Inflammatory macrophage treated with lipopolysaccharide for 4 hours (primary cell): ENCODE measurements at places on chromosomes 1 and 21.

DNA sequence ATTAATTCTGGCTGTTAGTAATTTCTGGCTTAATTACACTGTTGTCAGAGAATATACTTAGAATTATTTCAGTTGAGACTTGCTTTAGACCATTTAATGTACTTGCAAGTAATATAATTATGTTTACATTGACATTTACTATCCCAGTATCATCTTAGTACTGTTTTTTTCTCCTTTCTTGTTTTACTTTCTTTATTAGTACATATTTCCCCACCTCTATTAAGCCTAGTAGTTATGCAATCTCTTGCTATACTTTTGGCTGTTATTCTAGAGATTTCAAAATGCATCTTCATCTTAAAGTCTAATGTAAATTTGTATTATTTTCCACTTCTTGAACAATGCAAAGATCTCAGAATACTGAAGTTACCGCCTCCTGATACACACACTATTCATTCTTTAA is 24.4 kb downstream of the BRWD1 start:
- DNase-seq, result peak; percentile 51

DNA sequence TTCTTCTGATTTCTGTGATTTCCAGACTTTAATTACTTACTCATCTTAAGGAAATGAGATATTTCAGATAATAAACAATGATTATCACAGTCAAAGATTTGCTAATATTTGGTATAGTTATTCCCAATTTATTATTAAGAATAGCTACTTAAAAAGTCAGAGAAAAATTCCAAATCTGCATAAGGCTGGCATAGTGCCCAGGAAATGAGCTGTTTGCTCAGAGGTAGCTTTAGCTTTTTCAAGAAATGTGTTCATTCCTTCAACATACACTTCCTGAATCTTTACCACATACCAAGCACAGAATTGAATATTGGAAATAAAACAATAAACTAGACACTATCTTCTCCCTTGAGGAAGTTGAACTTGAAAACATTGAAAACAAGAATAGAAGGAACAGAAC is 44.3 kb upstream of the KCNK1 start:
- no peak for DNase-seq

DNA sequence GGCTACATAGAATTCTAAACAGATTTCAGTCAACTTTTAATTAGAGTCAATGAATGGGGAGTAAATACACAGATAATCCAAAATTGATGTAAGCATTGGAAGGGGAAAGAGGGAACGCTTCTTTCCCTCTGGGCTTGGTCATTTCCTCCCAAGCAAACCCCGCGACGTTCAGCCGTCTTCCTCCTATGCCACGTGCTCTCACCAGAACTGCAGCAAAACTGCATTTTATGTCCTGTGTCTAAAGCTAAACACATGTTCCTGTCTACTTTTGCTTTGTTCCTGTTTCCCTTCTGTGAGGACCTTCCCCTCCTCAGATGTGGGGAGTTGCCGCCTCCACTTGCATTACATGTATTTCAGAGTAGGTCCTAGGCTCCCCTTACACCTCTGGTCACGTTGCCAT is 27.2 kb downstream of the UTP25 start:
- DNase-seq, result peak; percentile 8

DNA sequence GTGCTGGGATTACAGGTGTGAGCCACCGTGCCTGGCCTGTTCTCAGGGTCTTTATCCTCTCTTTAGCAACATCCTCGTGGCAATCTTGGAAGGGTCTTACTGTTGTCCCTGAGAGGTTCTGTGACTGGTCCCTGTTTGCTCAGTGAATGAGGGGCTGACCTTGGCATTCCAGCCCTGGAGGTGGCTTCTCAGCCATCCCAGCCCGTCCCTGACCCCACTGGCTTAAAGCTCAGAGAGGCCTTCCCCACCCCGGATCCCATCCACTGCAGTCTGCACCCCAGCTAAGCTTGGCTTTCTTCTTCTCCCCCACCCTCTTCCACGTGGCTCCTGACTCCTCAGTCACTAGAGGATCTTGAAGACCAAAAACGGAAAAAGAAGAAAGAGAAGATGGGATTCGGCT is 88.3 kb upstream of the TMEM51 start:
- no peak for DNase-seq

DNA sequence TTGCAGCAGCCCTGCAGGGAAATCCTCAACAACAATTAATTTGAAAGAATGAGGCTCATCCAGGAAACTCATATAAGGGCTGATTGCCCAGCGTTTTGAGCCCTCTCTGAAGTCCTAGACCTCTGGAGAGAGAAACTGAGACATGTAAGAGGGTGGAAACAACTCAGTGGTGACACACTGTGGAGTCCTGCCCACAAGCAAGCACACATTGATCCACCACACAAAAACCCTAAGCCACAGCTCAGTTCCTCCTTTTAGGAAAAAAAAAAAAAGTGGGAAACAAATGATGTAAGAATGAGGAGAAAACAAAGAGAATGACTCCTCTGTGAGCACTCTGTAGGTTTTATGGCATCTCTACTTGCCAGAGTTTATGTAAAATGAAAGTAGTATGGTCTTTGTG is 22.9 kb upstream of the PLA2G5 start:
- peak; percentile 76 for DNase-seq

DNA sequence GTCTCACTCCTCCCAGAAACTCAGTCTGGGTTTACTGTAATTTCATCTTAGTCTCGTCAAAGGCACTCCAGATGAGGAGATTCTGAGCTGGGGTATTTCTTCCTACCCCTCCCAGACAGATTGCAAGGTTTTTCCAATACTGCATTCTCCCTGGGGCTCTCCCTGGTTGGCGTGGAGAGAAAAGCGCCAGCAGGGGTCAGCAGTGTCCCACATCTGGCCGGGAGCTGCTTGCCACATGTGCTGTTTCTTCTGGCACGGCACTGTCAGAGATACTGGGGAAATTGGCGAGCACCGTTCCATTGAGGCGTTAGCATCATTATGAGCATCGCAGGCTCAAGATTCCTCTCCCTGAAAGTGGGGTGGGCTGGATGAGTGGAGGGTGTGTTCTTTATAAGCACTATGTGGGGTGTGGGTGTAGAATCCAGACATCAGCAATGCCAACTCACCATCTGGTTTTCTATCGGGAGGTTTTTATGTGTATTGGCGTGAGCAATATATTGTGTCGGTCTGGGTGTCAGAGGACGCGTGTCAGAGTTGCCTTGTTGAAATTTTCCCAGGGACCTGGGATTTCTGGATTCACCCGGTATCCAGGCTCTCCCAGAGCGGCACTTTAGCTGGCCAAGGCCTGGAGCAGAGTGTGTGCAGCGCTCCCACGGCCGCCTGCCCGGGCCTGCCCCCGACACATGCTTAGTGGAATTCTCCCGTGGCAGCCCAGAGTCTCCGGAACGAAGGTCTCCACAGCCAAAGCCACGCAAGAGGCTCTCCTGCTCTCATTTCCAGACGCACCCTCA is 8.0 kb upstream of the NAV1 start:
- DNase-seq, result peak; percentile 79

- peak; percentile 80 for DNase-seq
Observed at GRCh38 chr1:24641646-24642151, 1.4 kb upstream of the SRRM1 start.

DNA sequence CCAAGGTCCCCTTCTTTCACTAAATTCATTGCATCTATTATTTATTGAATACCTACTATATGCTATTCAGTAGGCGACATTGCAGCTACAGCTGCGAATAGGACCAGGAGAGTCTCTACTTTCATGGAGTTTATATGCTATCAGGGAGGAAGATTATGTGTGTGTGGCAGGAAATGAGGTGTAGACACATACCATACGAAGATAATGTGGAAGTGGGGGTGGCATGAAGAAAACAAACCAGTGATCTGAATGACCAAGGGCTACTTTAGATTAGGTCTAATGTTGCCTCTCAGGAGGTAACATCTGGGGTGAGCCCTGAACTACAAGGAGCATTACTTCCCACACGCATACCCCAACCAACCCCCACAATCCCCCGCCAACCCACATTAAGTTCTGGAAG is 1.0 kb upstream of the PPIH start:
- DNase-seq, result no peak

DNA sequence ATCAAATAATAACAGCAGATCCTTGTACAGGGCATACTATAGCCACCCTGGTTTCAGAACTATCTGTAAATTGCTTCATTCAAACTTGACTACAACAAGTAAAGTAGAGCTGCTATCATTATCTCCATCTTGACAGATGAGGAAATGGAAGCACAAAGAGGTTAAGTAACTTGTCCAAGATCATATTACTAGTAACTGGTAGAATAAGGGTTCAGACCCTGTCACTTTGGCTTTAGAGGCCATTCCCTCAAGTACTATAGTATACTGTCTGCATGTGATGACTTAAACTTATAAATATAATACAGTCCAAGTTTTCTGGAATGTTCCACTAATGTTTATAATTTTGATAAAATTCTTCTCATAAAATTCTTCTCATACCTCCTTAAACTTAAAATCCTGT is 24.8 kb downstream of the PGM1 start:
- no peak for DNase-seq
